Stimulated activated CD8-positive, alpha-beta memory T cell treated with anti-CD3 and anti-CD28 coated beads, Interleukin-7, amount 100 ng/mL, for 1 hour (primary cell): ENCODE measurements at places on chromosomes 3 and 15.

- no peak for DNase-seq
These were observed 76.0 kb upstream of the DCBLD2 start for GRCh38 chr3:98977520-98977919.

GRCh38 chr15:55106155-55106554 is 90.6 kb downstream of the RSL24D1 start:
- DNase-seq, result no peak

DNA sequence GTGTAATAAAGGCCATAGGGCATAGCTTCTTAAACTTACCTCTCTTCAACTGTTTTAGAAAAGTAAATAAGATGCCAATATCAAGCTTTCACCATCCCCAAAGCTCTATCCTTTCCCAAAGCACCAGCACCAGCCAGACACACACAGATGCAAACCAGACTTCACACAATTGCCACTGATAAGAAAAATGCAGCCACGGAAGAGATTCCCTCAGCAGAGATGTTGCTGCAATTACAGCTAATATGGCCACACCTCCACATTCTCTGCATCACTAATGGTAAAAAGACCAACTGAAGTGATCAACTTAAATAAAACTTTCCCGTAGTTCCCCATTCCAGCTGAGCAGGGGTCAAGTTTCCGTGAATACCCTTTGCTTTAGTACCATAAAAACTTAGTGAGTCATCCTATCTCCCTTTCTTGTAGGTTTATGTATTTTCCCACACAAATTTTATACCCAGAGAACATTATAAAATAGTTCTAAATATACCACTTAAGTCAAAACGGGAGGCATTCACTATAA is 64.4 kb downstream of the SLC9A9 start:
- DNase-seq, result no peak

DNA sequence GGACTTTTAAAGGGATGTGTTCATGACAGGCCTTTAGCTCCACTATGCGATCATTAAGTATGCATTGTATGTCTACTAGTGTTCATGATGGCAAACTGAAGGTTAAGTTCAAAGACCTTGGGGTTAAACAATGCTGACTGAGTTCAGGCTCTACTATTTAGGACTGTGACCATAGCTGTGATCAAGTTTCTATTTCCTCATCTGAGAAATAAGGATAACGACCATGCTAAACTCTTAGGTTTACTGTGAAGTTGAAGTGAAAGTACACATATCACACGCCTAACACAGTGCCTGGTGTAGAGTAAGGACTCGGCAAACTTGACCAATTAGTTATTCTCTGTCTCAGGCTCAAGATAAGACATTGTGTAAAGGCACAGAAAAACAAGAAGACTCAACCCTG is 243.2 kb downstream of the MBNL1 start:
- DNase-seq, result no peak

- no peak for DNase-seq
These were observed 83.9 kb upstream of the CDV3 start for GRCh38 chr3:133489466-133490085.

DNA sequence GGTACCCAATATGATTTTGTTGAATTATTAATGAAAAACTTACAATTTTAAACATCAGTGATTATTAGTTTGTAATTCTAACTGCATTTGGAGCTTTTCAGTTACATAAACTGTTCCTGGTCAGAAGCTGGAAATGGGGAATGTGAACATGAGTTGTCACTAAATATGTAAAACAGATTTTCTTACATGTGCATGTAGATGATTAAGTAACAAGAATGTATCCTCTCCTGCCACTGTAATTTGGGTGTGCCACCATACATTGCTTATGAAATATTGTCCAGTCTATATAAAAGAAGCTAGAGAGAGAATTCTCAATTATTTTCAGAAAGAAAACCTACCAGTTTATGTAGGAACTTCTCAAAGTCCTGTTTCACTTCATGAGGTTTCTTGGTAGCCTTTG is 91.6 kb upstream of the FGF7 start:
- no peak for DNase-seq

DNA sequence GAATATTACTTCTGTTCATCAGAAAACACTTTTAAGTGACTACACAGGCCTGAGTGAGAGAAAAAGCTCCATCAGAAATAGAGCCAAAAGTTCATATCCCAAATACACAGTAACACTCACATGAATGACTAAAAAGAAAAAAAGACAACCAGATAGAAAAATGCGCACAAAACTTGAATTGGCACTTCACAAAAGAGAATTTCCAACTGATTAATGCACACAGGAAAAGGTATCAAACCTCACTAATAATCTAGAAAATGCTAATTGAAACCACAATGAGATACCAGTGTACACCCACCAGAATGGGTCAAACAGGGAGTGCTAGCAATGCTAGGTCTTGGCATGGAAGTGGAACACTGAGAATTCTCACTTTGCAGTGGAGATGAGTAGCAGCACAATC is 78.6 kb downstream of the HERC2 start:
- DNase-seq, result no peak

DNA sequence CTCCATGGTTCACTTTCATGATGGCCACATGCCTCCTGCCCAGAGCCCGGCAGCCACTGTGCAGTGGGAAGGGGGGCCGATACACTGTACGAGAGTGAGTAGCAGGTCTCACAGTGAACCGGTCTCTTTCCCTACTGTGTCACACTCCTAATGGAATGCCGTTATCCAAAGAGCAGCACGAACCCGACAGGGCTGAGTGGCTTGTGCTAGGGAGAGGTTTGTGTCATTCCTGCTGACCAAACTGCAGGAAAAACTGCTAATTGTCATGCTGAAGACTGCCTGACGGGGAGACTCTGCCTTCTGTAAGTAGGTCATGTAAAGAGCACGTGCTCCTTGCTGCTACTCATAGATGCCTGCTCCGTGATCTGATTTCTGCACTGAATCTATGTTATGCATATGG is 105.1 kb downstream of the ARPP21 start:
- no peak for DNase-seq

- DNase-seq, result no peak
These were observed 69.0 kb downstream of the ATP11B start for GRCh38 chr3:182862159-182862860.

- no peak for DNase-seq
These were observed 147.6 kb downstream of the DNAJB8 start for GRCh38 chr3:128319107-128319506.

GRCh38 chr3:147661916-147662315 is 252.8 kb downstream of the ZIC1 start:
- no peak for DNase-seq

DNA sequence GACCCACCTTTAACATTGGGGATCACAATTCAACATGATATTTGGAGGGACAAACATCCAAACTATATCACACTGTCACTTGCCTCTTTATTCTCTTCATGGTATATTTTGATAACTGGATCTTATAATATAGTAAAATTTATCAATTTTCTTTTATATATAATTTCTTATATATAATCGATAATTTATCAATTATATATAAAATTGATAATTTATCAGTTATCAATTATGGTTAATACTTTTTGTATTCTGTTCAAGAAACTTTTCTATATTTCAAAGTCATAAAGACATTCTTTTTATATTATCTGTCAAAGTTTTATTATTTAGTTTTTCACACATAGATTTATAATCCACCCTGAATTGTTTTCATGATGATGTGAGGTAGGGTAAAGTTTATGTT is 132.9 kb downstream of the ZNF280D start:
- DNase-seq, result no peak

GRCh38 chr15:70145261-70145660 is 47.5 kb upstream of the TLE3 start:
- no peak for DNase-seq

GRCh38 chr3:54549607-54550220 is 378.1 kb downstream of the LRTM1 start:
- DNase-seq, result no peak

GRCh38 chr3:40096661-40097111 is 212.8 kb upstream of the EIF1B start:
- no peak for DNase-seq

GRCh38 chr3:111269777-111270176 is 198.2 kb downstream of the NECTIN3 start:
- no peak for DNase-seq

- DNase-seq, result peak; percentile 85
These were observed 29.8 kb downstream of the SLC6A6 start for GRCh38 chr3:14431917-14432834.

GRCh38 chr15:40108061-40108854 is 421 bp downstream of the BMF start:
- DNase-seq, result no peak

- DNase-seq, result no peak
These were observed 216.8 kb downstream of the ERC2 start for GRCh38 chr3:56251343-56251945.

DNA sequence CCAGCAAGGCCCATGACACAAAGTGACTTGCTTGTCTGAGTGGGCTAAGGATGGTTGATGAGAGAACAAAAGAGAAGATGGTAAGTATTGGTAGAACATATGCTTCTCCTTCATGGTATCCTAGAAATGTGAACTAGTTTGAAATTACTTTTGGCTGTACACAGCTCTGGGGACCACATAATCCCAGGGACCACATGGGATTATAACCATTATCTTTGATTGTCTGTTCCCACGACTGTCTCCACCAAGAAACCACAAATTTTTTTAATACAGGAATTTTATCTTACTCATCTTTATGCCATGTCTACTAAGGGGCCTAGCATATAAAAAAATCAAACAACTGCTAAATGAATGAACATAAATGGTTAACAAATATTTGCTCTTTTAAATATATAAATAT is 155.3 kb upstream of the PRICKLE2 start:
- no peak for DNase-seq

GRCh38 chr3:108346301-108347227 is 50.2 kb downstream of the HHLA2 start:
- DNase-seq, result no peak

- DNase-seq, result no peak
These were observed 37.3 kb downstream of the EHHADH start for GRCh38 chr3:185216607-185216958.

- no peak for DNase-seq
These were observed 31.3 kb upstream of the SACM1L start for GRCh38 chr3:45657853-45658252.

- DNase-seq, result no peak
These were observed 116.9 kb downstream of the TP63 start for GRCh38 chr3:189748046-189748445.

DNA sequence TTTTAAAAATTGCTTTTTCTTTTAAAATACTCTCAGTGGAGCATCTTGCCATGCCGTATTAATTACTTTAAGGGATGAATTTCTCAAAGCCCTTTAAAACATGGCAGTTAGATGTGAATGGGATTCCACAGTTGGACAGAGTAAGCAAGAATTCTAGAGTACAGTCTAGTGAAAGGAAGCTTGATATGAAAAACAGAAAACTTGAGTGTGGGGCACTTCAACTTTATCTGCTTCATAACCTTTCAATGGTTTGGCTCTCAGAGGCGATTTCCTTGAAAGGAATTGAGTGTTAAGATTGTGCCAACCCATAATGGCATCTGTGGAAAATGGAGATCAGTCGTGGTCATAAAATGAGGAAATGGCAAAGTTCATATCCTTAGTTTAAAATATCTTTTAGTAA is 127.7 kb upstream of the SAMMSON start:
- DNase-seq, result no peak

DNA sequence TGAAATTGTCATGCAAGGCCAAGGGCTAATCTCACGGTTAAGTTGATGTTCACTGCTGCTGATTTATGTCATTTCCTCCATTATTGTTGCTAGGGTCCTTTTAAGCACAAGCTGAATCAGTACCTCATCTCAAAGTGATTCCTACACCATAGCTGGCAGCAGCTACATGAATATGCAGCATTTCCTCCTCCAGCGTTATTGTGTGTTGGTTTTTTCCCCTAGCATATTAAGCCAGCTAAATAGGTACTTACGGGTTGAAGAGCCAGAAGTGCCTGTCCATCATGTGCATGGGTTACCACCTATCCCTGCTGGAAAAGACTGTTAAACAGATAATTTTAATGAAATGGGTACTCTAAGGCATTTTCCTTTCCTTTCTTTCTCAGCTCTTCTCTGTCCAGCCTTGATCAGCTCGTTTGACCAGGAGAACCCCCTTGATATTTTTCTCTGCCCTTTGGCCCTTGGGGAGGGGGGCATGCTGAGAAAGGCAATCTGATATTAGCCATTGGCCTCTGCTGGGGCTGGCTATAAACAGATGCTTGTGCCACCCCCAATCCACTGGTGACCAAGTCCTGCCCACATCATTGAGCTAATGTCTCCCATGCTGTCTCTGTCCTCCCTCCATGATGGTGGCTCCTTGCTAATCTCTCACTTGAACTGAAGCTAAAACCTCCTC is 115.6 kb upstream of the PLXNA1 start:
- DNase-seq, result no peak

- DNase-seq, result no peak
These were observed 995 bp downstream of the ADAMTS17 start for GRCh38 chr15:100340721-100341238.

- no peak for DNase-seq
These were observed 5.4 kb downstream of the TYRO3 start for GRCh38 chr15:41564286-41564959.

DNA sequence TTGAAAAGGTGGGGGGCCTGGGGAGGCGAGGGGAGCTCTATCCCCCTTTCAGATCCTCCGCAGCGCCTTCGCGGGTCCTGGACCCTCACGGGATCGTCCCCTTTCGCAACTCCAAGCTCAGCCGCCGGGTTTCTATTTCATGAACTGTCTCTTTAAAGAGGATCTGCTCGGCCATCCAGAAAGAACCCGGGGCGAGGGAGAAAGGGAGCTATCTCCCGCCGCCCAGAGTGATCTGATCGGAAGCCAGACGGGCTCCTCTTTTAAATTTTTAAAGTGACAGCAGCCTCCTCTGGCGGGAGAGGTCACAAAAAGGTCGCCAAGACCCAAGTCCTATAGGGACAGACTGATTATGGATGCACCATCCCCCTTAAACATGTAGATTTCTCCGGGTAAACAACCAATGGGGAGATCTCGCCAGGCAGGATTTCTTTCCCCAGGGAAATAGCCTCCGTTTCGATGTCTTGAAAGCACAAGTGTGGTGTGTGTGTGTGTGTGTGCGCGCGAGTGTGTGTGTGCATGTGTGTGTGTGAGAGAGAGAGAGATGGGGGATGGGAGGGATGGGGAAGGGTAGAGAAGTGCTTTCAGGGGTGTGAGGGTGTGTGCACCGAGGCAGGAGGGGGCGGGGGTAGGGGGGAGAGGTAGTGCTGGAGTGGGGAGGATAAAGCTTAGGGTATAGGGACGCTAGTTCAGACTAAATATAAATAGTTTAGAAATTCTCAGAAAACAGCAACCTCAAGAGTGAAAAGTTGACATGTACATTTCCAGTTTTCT is 516.1 kb downstream of the MECOM start:
- DNase-seq, result no peak

- DNase-seq, result no peak
These were observed 542 bp downstream of the INKA1 start for GRCh38 chr3:49803465-49804140.
